RPMI8226 (cell line): ENCODE measurements at places on chromosomes 1 and 21.

DNA sequence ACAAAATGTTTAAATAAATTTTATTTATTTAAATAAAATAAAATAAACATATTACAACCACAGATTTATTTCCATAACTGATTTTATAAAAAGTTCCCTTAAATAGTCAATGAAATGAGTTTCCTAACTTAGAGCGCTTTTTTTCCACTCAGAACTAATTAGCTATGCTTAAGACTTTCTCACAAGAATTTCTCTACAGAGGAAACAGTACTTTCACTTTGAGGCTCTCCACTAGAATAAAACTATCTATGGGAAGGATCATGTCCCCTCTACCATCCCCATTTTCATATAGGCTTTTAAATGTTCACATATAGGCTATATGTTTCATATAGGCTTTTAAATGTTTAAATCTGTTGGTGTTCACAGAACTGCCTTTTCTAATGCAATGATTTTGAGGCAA lies 40.0 kb upstream of the DPH5 start:
- no peak for DNase-seq

DNA sequence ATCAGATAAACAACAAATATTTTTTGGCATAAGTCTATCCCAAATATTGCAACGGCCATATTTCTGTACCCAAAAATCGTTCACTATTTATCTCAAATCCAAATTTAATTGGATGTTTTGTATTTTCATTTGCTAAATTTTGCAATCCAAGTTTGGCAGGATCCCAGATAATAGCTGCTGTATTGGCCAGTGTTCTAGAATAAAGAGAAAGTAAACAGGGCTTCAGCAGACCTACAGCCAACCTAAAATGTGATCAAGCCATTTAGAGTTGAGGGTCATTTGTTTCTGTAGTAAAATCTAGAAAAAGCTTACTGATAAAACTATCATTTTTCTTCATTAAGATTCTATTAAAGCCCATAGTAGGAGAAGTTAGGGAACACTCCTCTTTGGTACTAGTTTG lies 506.6 kb upstream of the PTBP2 start:
- no peak for DNase-seq

DNA sequence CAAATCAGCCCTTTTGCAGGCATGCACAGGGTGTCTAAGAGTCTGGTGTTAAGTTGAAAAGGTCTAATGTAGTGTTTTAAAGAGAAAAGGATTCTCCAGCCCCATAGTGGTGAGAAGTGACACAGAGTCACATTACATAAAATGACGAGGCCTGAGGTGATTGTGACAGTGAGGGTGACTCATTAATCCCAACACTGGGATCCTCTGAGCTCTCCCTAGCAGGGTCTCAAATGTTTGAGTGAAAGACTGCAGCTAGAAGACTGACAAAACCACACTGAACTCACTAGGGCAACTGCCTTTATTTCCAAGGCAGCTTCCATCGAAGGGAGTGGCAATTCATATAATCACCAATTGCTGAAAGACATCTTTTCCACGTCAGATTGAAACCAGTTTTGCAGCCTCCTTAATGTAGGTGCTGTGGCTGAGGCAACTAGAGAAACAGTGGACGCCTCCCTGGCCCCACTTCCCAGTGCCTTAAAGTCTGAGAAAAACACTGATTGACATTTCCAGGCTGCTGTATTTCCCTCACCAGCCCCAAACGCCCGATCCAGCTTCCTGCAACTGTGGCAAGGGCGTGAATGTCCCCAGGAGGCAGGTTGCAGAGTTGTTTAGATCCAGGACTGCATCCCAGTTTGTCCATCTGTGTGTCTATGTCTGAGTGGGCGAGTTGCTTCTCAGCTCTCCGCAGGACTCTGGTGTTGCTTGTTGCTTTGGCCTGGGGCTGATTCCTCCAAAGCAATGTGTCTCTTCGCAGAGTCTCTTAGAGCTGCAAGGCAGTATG lies 81.4 kb downstream of the RUNX1 start:
- no peak for DNase-seq

- DNase-seq, result no peak
Observed at GRCh38 chr1:193905288-193906085, 719.1 kb upstream of the B3GALT2 start.

- no peak for DNase-seq
Observed at GRCh38 chr1:207140536-207140935, 36.5 kb downstream of the C4BPA start.

DNA sequence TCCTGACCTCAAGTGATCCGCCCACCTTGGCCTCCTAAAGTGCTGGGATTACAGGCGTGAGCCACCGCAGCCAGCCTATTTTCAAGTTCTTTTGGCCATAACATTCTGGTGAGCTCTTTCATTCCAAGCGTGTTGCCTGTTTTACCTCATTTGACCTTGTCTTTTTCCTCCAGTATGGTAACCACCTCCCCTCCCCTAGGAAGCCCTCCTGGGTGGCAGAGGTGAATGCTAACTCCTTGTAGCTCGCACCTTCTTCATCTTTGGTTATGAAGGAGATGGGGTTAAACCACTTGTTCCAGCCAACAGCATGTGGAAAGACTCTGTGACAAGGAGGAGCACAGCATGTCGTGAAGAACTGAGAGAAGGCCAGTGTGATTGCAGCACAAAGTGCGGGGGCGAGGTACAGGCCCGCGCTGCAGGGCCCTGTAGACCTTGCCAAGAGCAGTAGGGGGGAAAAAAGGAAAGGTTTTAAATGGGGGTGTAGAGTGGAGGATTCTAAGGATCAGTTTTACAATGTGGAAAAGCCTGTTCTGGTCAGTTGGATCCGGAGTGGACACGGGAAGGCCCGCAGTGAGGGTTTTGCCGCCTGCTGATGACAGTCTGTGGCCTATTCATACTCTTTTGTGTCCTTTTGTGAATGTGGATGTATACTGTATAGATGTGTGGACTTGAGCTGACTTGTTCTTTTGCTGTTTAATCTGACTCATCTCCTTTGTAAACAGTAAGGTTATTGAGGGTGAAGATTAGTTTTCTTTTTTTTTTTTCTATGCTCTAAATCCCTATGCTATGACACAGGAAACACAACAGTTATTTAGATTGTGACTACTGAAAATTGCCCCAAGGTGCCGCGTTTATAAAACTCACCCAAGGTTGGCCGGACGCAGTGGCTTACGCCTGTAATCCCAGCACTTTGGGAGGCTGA lies 7.5 kb upstream of the ZNF436 start:
- no peak for DNase-seq

DNA sequence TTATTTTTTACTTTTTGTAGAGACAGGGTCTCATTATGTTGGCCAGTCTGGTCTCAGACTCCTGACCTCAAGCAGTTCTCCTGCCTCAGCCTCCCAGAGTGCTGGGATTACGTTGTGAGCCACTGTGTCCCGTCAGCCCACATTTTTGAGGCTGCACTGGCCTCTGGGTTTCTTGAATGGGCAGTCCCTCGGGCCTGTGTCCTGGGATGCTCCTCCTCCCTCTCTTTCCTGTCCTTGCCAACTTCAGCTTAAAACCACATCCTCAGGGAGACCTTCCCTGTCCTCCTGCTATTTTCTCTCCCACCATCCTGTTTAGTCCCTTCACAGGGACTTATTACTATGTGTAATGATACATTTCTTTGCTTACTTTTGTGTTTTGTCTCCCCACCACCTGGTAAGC lies 31.4 kb upstream of the LYST start:
- no peak for DNase-seq

DNA sequence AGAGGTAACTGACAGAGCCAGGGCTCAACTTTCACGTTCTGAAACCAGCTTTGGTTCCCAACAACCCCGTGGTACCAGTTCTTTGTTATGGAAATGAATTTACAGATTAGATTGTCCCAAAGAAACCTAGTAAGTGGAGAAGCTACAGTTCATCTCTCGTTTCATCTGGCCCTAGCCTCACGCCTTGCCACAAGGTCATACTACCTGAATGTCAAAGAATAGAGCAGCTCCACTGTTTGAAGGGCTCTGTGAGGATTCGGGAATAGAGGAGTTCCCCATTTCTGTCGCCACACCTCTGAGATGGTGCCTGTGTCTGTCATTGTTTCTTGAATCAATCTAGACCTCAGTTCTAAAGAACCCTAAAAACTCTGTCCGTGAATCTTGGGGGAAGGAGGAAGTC lies 15.0 kb upstream of the CDC42 start:
- DNase-seq, result no peak
